ENCODE measurements at places on chromosomes 11 and 22. TPM values are rescaled to one million over a fixed set of nuclear protein-coding genes. Genes with fewer than 3 reads are reported as not detected.
A peak's percentile ranks its signal among the peaks of the same experiment; 100 is the strongest.

DNA sequence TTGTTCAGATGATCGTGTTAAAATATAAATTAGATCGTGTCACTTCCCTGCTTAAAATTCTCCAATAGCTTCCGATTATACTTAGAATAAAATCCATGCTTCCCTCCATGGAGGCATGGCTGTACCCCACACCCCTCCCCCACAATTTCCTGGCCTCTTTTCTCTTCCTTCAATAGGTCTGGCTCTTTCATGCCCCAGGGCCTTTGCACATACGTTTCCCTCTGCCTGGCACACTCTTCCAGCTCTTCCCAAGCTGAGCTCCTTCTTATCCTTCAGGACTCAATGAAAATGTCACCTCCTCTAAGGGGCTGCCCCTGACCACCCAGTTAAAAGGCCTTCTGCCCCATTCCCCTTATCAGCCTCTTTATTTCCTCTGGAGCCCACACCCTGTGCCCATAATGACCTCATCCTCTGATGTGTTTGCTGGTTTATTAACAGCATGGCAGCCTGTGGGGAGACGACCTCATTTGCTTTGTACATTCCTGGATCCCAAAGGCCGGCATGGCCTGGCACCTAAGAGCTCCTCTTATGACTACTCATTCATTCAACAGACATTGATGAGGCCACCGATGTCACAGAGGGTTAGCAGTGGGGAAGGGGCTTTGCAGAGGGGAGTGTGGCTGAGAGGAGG, 9.0 kb upstream of the FLRT1 start:
- no peak for DNase-seq

- DNase-seq, result no peak
Measured at GRCh38 chr22:20777420-20778177, 3.7 kb downstream of the SERPIND1 start.

DNA sequence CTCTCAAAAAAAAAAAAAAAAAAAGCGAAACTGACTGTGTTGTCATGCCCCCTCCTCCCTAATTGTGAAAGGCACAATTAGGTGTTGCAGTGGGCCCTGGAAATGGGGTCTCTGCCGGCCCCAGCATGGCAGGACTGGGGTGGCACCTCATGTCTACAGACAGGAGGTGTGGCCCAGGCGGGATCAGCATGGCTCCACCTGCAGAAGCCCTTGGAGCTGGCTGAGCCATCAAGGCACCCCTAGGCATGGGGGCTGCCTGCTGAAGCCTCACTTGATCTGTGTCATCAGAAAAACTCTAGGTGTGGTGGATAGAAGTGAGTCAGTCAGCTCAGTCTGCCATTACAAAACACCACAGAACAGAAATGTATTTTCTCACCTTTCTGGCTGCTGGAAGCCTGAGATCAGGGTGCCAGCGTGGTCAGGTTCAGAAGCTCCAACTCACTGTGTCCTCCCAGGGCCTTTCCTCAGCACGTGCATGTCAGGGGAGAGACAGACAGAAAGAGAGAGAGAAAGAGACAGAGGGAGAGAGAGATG, 10.1 kb upstream of the B4GALNT4 start:
- no peak for DNase-seq

The CD3G gene
- 1.2 TPM for total RNA-seq

DNA sequence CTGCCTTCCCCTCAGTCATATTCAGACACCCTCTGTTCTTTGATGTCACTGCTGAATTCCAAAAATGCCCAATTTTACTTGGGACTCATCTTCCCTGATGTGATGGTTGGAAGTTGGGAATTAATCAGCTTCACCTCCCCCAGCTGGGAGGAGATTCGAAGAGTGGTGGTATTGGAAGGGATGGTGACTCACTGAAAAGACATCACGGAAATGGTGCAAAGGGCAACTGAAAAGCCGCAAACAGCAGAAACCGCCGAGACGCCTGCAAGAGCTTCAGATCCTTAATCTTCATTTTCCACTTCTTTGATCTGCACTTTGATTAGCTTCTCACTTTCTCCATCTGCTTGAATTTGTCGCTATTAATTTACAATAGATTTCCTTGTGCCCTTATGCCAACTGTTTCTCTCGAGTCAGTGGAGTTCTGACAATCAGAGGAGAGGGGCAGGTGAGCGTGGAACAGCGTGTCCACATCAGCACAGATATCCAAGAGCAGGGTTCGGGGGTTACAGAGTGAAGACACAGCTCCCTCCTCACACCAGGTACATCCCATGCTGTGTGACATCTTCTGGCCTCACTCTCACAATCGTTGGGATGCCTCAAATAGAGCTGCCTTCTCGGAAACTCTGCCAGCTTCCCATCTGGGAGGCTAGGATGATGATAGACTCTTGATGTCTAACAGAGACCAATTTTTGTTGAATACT, 325.4 kb downstream of the BRD1 start:
- no peak for DNase-seq

DNA sequence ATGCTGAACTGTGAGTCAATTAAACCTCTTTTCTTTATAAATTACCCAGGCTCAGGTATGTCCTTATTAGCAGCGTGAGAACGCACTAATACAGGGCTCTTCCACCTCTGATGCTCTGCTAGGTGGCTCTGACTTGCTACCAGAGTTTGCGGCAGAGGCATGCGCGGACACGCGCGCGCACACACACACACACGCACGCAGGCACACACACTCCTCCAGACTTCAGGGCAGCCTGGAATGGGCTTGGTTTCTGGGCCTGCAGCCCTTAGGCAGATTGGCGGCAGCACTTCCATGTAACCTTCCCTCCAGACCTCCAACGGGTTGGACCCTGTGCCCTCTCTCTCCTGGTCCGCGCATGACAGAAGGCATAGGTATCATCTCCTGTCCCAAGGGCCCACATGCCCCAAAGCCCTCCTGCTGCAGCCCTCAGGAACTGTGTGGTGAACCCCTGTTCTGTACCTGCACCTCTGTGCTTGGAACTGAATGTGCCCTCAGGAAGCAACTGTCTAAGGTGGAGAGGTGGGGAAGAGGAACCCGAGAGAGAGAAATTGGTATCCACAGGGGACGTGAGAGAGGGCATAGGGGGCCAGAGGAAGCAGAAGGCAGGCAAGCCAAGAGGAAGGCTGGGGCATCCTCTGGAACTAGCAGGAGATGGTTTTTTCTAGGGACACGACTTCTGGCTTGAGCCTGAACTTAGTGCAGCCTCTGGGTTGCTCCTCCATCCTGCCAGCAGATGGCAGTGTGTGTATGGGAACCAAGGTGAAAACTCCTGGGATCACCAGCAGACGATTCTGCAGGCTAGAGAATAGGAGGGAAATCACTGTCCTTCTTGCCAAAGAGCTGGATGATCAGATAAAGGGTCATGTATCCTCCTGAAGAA, 23.4 kb upstream of the RIC3 start:
- peak; percentile 73 for DNase-seq

The OR5P2 gene
- not detected for total RNA-seq

DNA sequence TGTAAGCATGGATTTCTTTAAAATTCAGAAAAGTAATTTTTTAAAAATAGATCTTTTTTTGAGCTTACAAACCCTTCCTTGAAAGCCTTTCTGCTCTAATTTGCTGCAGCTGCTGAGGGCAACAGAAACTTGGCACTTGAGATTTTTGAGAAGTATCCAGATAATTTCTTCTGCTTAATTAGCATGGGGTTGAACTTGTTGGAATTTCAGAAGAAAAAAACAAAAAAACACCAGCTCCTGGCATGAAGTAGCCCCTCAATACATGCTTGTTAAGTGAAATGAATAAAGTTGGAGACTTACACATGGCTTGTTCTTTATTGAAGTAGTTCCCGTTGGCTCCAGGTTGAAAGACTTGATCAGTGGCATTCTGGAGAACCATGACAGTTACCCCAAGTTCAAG, 331.4 kb upstream of the RAG2 start:
- no peak for DNase-seq

The TRIM49 gene
- not detected for total RNA-seq

DNA sequence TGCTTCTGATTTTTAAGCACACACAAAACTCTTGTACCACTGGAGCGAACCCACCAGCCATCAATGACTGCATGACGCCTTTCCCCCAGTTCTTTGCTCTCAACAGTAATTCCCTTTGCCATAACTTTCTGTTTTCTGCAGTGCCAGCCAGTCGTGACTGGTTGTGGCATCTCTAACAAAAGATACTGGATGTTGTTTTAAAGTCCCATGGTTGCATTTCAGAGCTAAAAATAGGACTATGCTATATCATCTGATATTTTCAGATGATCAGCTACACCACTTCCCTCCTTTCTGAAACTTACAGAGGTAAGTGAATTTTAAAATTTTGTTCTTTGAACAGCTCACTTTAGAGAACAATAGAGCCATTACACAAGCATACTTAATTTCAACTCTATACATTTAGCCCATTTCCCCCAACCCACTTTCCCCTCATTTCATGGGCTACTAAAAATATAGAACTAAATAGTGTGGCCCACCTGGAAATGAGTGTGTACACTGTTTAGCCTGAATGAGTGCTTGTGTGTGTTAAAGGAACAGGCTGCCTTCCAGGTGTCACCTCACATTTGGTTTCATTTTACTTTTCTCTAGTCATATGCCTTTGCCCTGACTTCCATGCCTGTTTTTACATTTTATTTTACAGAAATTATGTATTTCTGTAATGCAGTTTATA, 136.9 kb upstream of the ZC3H12C start:
- DNase-seq, result no peak

The OR51B4 gene
- total RNA-seq, result not detected

The RIMBP3B gene
- not detected for total RNA-seq

- DNase-seq, result no peak
Measured at GRCh38 chr11:104836691-104837090, 61.6 kb downstream of the CASP12 start.

- no peak for DNase-seq
Measured at GRCh38 chr11:21567645-21568290, 625.1 kb upstream of the ANO5 start.

Data from right cardiac atrium (tissue), 5 donors.